ENCODE measurements at places on chromosomes 6 and 20.

DNA sequence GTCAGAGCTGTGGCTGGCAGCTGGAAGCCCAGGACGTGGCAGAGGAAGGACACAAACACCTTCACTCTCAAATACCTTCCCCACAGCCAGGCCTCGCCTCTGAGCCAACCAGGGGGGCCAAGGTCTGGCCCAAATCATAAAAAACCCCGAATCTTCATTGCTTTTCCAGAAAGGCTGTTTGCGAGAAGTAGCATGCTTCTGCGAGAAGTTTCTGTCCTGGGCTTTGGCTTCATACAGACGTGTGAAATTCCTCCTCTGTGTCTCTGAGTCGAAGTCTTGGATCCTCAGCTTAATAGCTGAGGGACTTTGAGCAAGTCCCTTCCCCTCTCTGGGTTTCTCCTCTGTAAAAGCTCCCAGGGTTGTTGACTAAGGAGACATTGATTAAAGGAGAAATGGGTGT lies 63.0 kb downstream of the CHMP4B start:
- no peak overlapping the region for H3K27ac ChIP-seq
- no peak overlapping the region for H3K4me3 ChIP-seq
- no peaks in the 10 kb centered on the region for H3K4me1 ChIP-seq
- no peaks in the 10 kb centered on the region for H3K27me3 ChIP-seq
- H3K36me3 ChIP-seq, result no peaks in the 10 kb centered on the region

DNA sequence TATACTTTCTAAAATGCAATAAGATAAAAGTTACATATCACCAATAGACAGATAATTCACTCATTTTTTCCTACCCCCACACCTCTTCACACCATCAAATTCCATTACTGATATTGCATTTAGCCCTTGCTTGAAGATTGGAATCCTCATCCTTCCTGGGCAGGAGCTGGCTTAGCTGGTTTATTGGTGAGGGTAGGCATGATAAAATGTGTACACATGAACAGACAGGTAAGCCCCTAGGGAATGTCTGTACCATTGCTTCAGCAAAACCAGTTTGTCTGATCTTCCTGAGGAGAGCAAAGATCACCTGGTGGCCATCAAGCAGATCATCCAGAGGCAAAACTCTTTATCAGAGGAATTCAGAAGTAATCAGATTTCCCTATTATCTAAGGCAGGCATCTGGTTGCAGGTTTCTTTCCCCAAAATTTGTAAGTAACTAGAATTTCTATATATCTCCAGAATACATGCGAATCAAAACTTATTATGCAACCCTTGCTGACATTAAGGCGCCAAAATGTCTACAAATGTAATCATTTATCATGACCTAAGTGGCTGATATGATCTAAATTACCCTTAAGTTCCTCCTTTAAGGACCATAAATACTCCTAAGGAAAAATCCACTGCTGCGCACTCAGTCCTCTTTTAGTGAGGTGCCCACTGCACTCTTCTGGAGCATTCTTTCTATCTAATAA lies 6.6 kb upstream of the FABP7 start:
- no peaks in the 10 kb centered on the region for H3K36me3 ChIP-seq
- DNase-seq, result no peak
- H3K4me3 ChIP-seq, result no peak overlapping the region

GRCh38 chr6:122749451-122750050 lies 30.0 kb upstream of the FABP7 start:
- no peaks in the 10 kb centered on the region for H3K27me3 ChIP-seq
- no peak overlapping the region for H3K4me3 ChIP-seq
- no peak overlapping the region for H3K27ac ChIP-seq
- H3K4me1 ChIP-seq, result peaks cover 42% of the 10 kb centered on the region
- no peak for DNase-seq

DNA sequence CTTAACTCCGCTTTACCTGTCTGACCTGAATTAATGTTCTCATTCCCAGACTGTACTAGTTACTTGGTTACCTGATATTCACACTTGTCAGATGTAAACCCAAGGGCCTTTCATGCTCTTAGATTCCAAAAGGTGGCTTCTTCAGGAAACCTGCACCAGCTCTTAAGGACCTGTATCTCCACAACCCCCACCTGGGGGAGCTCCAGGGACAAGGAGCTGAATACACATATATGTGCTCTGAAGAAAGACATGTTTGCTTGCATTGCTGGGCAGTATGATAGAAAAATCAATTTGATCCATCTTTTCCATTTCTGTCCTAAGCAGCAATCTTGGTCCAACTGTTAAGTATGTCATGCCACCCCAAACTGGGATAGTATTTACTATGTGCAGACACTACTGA lies 64.8 kb upstream of the POU3F2 start:
- DNase-seq, result peak; percentile 23
- H3K27me3 ChIP-seq, result peaks cover 3% of the 10 kb centered on the region
- no peak overlapping the region for H3K4me3 ChIP-seq

DNA sequence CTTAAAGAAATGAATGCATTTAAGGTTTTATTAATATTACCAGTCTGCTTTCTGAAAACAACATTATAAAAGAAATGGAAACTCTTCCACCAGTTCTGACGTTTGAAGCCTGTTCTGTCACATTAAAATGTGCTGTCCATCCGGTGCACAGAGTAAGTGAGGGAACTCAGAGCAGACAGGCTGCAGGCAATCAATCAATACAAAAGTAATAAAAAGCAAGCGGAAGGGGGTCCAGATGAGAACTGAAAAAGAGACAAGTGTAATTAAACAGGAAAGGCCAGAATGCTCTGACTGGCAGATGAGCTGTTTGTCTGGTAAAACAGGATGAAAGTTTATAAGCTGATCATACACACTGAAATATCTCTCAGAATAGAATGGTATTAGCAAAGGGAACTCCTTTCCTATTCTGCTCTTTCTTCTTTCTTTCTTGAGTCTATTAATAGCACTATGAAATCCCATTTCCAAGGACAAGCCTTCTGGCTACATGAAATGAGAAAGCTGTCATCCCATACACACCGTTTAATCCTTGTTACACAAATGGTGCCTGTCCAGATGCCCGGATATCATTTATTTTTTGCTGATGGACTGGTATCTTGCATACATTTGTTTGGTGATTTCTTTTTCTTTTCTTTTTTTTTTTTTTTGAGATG lies 94.3 kb downstream of the RAMACL start:
- H3K36me3 ChIP-seq, result peaks cover 14% of the 10 kb centered on the region
- no peak overlapping the region for H3K4me3 ChIP-seq
- H3K27me3 ChIP-seq, result no peaks in the 10 kb centered on the region
- no peak overlapping the region for H3K27ac ChIP-seq
- DNase-seq, result no peak

DNA sequence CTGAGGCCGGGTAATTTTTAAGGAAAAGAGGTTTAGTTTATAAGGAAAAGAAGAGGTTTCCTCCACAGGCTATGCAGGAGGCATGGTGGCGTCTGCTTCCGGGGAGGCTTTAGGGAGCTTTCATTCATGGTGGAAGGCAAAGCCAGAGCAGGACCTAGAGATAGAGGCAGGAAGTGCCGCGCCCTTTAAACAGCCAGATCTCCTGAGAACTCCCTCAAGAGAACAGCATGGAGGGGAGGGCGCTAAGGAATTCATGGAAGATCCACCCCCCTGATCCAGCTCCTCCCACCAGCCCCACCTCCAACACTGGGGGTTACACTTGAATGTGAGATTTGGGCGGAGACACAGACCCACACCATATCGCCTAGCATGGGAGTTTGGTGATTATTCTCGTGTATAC lies 13.9 kb upstream of the DACT2 start:
- no peak overlapping the region for H3K27ac ChIP-seq
- no peaks in the 10 kb centered on the region for H3K4me1 ChIP-seq
- no peaks in the 10 kb centered on the region for H3K27me3 ChIP-seq
- H3K36me3 ChIP-seq, result no peaks in the 10 kb centered on the region

- H3K4me3 ChIP-seq, result peak overlapping the region; percentile 95
- peaks cover 34% of the 10 kb centered on the region for H3K36me3 ChIP-seq
- peak; percentile 89 for DNase-seq
These were observed 102.0 kb downstream of the OR2B2 start for GRCh38 chr6:27809939-27810767.

DNA sequence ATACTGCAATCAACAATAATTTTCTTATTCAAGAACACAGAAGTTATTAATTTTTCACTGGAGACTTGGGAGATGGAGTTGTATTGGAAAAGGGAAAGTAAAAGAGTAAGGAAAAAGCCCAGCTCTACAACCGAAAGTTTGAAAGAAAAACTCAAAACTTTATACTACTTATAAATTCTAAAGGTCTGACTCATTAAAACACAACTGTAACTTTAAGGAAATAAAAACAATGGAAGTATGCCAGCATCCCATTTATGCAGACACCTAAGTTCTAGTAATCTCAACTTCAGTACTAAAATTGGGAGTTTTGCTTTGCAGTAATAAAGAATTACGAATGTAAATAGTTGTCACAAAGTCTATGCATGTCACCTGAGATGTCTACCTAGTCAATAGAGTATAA lies 80.6 kb downstream of the IRAK1BP1 start:
- DNase-seq, result no peak
- H3K27ac ChIP-seq, result no peak overlapping the region
- H3K4me3 ChIP-seq, result no peak overlapping the region
- no peaks in the 10 kb centered on the region for H3K4me1 ChIP-seq
- no peaks in the 10 kb centered on the region for H3K27me3 ChIP-seq

GRCh38 chr20:58993332-58994248 lies 12.5 kb downstream of the NELFCD start:
- H3K4me3 ChIP-seq, result no peak overlapping the region
- peaks cover 74% of the 10 kb centered on the region for H3K36me3 ChIP-seq
- no peaks in the 10 kb centered on the region for H3K27me3 ChIP-seq
- peaks cover 3% of the 10 kb centered on the region for H3K4me1 ChIP-seq
- DNase-seq, result no peak

DNA sequence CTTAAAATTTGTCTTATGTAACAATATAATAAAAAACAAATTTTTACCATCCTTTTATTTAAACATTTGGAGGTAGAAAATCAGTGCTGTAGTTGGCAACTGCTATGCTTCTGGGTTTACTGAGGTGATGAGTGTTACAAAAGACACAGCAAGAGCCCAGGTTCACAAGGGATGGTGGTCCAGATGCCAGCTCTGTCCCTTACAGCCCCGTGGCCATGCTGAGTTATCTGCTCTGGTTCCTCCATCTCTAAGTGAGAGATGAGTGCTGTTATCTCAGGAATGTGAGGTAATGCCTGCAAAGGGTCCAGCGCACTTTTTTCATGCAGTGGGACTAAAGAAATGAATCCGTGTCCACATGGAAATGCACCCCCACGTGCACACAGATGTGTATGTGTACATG lies 17.8 kb downstream of the SYNDIG1 start:
- no peak overlapping the region for H3K27ac ChIP-seq
- peaks cover 3% of the 10 kb centered on the region for H3K4me1 ChIP-seq
- no peaks in the 10 kb centered on the region for H3K27me3 ChIP-seq
- H3K4me3 ChIP-seq, result no peak overlapping the region

- H3K27me3 ChIP-seq, result no peaks in the 10 kb centered on the region
- H3K4me3 ChIP-seq, result no peak overlapping the region
- no peaks in the 10 kb centered on the region for H3K36me3 ChIP-seq
- H3K27ac ChIP-seq, result no peak overlapping the region
- H3K4me1 ChIP-seq, result peaks cover 3% of the 10 kb centered on the region
These were observed 24.9 kb upstream of the ITCH start for GRCh38 chr20:34337982-34338726.

- no peaks in the 10 kb centered on the region for H3K4me1 ChIP-seq
- no peaks in the 10 kb centered on the region for H3K27me3 ChIP-seq
- no peak overlapping the region for H3K27ac ChIP-seq
- no peak for DNase-seq
- no peaks in the 10 kb centered on the region for H3K36me3 ChIP-seq
- H3K4me3 ChIP-seq, result no peak overlapping the region
These were observed 85.3 kb downstream of the SIM1 start for GRCh38 chr6:100379386-100379785.

DNA sequence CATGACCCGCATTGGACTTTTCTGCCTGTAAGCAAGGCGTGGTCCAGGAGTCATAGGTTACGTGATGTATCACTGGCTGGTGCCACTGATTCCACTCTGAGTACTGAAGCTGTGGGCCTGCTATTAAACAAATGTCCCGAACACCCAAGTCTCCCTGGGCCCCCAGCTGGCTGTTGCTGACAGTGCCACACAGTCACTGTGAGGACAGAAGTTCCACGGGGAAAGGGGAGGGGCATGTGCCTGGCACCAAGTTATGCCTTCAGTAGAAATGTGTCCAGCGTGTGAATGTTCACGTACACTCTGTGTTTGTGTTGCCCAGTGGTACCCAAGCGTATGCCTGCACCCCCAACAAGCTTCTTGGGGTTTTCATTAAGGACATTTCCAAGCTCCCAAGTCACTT lies 171.4 kb upstream of the QKI start:
- H3K27ac ChIP-seq, result no peak overlapping the region
- DNase-seq, result no peak
- no peak overlapping the region for H3K4me3 ChIP-seq
- H3K27me3 ChIP-seq, result peaks cover 2% of the 10 kb centered on the region
- H3K36me3 ChIP-seq, result no peaks in the 10 kb centered on the region
- H3K4me1 ChIP-seq, result no peaks in the 10 kb centered on the region

DNA sequence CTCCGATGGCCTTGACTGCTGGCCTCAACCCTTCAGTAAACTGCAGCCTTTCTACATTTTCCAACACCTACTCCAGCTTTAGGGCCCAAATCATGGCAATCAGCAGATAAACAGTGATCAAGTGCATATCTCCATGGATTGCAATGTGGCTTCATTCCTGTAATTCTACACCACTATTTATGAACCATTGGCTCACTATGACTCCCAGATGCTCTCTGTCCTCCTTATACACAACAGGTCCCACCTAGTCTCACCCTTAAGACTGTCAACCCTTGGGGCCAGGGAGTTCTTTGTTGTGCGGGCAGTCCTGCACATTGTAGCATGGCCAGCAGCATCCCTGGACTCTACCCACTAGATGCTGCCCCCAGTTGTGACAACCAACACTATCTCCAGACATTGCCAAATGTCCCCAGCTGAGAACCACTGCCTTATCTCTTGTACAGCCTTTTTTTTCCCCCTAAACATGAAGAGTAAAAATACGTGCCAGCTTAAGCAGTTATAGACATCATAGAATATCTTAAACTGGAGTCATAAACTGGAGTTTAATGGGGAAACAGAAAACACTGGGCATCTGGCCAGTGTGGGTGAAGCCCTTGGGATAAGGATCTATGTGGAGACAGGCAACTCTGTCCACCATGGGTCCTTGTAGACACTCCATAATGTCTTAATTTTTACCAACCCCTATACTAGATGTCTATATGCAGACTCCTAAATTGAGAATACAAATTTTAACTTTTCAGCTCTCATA lies 21.1 kb downstream of the MRPL14 start:
- H3K27me3 ChIP-seq, result no peaks in the 10 kb centered on the region
- H3K4me1 ChIP-seq, result peaks cover 33% of the 10 kb centered on the region
- no peak for DNase-seq
- no peak overlapping the region for H3K4me3 ChIP-seq
- H3K27ac ChIP-seq, result no peak overlapping the region

GRCh38 chr6:7580927-7581618 lies 8.9 kb upstream of the SNRNP48 start:
- no peak for DNase-seq
- no peak overlapping the region for H3K27ac ChIP-seq
- no peaks in the 10 kb centered on the region for H3K36me3 ChIP-seq
- H3K4me3 ChIP-seq, result no peak overlapping the region
- H3K27me3 ChIP-seq, result peaks cover 15% of the 10 kb centered on the region
- H3K4me1 ChIP-seq, result no peaks in the 10 kb centered on the region
